SK-MEL-5 (cell line): ENCODE measurements at places on chromosomes 1 and 21.
A peak's percentile ranks its signal among the peaks of the same experiment; 100 is the strongest.

- DNase-seq = no peak
Observed at GRCh38 chr1:10539411-10540043, 64.8 kb downstream of the PEX14 start.

DNA sequence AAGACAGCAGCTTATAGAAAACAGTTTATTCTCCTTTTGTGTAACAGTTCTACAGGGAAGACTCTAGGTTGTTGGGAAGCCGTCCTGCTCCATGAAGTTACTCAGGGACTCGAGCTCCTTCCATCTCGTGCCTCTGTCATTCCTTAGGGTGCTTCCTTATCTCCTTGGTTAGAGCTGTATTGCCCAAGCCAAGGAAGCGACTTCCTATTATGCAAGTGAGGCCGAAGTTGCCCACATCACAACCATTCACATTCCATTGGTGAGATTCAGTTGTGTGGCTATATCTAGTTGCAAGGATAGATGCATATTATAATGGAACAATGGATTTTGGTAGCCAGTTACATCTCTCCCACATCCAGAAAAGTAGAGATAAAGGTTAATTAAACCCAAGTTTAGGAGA is 9.0 kb downstream of the GSTM5 start:
- no peak for DNase-seq

GRCh38 chr1:3480369-3480719 is 25.9 kb downstream of the ARHGEF16 start:
- DNase-seq = no peak

GRCh38 chr1:218266356-218266755 is 18.7 kb upstream of the RRP15 start:
- DNase-seq = no peak

- no peak for DNase-seq
Observed at GRCh38 chr1:21263653-21264225, 26.5 kb downstream of the ECE1 start.

- no peak for DNase-seq
Observed at GRCh38 chr1:186994897-186995296, 166.1 kb downstream of the PLA2G4A start.

- DNase-seq = no peak
Observed at GRCh38 chr1:160204526-160205241, 500 bp upstream of the PEA15 start.

DNA sequence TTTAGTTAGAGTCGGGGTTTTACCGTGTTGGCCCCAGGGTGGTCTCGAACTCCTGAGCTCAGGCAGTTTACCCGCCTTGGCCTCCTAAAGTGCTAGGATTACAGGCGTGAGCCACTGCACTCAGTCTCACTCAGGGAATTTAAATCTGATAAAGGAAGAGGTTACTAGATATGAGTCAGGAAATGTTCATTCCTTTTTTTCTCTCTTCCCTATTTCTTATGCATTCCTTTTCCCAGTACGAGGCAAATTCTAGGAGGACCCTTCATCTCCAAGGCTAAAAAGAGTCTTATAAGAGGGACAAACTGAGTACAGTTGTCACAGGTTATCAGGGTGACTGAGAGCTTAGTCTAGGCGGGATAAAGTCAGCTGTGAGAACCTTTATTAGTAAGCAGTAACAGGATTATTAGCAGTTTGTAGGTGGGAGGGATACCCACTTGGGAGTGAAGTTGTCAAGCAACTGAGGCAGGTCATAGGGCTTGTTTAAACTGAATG is 9.1 kb downstream of the MACF1 start:
- DNase-seq = no peak

DNA sequence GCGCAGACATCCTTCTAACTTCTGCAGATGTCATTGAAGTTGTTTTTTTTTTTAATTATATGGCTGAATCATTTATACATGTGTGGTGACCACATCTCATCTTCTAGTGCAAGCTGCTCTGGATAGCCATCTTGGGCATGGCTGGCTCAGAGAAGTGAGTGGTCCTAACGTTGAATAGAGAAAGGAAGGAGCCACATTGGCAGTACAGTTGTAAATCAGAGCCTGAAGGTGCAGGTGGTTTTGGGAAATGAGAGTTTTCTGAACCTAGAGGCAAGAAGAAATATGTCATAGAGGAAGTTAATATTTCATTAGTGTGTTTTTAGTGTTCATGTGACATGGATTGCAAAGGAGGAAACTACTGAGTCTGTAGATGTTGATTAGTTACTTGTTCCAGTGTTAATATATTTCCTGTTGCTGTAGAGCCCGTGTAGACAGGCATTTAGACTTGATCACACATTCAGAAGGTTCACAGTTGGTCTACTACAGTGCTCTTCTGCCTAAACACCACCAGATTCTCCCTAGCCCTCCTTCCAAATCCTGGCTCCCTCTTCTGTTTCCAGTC is 163.7 kb downstream of the ROR1 start:
- DNase-seq = no peak

DNA sequence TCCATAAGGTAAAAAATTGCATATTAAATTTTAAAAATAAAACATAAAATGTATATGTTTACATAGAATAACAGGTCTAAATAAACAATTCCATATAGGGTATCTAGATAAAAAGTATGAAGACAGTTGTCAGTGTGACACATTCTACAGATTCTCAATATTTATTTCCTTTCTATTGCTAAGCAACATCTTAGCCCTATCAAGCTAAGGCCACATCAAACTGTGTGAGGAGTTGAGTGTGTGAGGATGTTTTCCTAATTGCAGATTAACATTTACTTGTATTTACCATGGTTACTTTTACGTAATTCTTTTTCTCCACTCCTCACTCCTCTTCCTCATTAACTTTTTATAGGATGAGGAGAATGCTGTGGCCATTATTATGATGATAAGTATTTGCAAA is 41.9 kb upstream of the MCOLN3 start:
- no peak for DNase-seq

DNA sequence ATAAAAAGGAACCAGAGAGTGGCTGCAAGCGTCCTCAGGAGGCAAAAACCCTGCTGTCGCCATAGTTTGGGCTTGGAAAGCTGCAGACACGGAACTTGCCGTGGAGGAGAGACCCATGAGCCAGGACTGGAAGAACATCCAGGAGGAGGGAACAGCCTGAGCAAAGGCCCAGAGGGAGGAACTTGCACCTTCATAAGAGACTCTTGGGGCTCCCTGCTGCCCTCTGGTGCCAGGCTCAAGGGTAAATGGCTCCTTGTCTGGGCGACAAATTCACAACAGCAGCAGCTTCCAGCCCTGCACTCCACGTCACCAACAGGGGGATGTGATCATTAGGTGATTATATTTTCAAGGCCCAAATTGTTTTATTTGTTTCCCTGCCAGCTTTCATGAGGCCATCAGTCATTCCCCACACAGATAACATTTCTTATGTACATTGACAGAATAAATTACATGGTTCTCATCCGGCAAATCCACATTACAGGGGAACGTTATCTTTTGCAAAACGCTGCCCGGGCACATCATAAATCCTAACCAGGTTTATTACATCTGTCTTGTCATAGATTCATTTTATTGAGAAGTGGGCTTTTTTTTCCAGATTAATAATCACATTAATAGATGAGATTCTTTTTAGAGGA is 143.0 kb upstream of the GRIK3 start:
- peak; percentile 76 for DNase-seq

DNA sequence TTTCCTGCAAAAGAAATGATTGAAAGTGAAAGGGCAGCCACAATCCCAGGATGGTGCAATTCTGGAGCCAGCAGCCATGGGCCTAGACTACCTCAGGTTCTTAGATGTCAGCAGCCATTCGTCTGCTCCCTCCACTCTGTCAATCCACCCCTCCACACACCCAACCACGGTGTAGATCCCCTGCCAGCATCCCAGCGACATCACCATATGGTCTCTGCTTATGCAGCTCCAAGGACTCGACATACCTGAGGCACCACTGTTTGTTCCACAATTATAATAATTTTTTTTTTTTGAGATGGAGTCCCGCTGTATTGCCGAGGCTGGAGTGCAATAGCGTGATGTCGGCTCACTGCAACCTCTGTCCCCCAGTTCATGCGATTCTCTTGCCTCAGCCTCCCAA is 6.5 kb downstream of the SYNC start:
- DNase-seq = no peak

DNA sequence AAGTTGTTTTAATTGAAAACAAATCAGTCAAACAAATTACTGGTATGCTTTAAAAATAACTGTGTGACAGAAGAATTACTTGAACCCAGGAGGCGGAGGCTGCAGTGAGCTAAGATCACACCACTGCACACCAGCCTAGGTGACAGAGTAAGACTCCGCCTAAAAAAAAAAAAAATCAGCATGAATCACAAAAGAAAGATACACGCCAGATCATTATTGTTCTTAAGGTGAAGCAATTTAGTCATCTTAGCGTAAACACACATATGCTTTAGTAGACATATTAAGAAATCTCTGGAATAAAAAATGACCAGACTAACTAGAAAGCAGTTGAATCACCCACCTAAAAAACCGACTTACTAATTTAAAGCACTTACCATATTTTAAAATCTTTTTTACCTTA is 20.2 kb downstream of the RERE start:
- no peak for DNase-seq

DNA sequence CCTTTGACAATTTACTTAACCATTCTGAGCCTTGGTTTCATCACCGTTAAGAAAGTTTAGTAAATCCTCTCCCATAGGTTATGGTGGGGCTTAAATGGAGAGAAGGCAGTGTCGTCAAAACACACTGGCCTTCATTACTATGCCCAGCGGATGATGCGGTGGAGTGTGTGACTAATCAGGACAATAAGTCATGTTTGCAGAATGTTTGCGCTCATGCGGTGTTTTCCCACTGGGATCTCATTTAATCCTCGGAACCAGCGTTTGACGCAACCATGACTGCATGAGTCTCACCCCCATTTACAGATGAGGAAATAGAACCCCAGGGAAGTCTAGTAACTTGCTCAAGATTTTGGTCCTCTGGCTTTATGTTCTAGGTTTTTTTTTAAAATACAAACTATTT is 17.5 kb downstream of the SLC26A9 start:
- no peak for DNase-seq

GRCh38 chr1:214086945-214087344 is 99.2 kb downstream of the PROX1 start:
- peak; percentile 61 for DNase-seq

DNA sequence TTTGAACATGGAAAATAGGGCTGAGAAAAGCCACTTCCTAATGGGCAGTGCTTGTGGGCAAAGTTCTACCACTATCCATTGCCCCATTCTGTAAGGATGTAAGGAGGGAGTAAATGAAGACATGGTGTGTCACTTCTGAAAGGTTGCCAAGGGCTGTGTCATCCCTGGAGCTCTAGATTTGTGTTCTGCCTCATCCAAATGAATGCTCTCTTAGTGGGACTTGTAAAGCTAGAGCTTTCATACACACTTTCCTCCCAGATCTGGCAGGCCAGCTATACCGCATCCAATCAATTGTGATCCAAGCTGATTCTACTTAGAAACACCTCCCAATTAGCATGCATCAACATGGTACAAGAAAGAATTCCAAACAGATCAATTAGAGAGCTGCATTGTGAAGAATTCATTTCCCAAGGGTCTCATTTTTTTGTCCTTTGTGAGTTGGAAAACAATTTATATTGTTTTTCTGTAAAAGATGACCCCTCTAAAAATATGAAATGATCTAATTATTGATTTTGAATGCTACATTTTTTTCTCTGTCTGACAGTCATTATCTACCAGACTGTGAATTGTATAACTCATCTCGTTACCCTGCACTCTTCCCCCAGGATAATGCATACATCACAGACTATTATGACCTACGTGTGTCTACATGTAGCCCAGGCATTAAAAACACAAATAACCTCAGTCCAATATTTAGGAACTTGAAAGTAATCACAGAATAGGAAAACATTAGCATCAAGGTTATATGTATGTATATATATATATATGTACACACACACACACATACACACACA is 117.1 kb upstream of the DUSP10 start:
- DNase-seq = peak; percentile 9

- peak; percentile 4 for DNase-seq
Observed at GRCh38 chr1:35505911-35506798, 51.0 kb downstream of the KIAA0319L start.

DNA sequence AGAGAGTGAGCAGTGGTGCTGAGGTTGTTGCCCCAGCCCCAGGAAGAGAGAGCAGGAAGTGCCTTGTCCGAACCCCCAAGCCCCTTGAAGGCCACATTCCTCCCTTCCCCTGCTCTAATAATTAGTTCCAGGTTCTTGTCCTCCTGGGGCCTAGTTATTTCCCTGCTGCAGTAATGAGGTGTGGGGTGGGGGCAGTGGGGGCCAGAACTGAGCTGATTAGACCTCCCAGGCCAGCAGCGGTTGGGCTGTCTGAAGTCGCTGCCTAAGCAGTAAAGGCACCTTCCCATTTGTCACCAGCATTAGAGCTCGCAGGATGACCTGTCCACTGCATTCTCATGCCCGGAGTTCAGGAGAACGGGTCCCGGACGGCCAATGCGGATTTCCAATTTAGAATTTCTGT is 186.5 kb upstream of the CSF3R start:
- DNase-seq = no peak

DNA sequence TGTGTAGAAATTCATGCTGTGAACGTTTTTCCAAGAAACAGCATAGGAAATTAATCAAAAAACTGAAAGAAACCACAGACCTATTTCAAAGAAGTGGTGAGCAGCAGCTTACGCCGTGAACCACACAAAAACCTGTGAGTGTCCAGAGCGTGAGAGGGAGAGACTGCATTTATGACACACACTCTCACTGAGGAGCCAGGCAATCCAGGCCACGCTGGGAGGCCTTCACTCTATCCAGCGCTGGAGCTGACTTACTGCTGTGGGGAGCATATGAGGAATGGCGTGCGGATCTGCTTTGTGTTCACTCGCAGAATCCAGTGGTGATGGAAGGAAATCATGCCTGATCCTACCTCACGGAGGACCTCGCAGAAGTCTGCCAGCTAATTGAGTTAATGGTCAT is 12.7 kb downstream of the ADAMTS1 start:
- DNase-seq = no peak

- DNase-seq = no peak
Observed at GRCh38 chr1:201296352-201296751, 13.0 kb downstream of the PKP1 start.

DNA sequence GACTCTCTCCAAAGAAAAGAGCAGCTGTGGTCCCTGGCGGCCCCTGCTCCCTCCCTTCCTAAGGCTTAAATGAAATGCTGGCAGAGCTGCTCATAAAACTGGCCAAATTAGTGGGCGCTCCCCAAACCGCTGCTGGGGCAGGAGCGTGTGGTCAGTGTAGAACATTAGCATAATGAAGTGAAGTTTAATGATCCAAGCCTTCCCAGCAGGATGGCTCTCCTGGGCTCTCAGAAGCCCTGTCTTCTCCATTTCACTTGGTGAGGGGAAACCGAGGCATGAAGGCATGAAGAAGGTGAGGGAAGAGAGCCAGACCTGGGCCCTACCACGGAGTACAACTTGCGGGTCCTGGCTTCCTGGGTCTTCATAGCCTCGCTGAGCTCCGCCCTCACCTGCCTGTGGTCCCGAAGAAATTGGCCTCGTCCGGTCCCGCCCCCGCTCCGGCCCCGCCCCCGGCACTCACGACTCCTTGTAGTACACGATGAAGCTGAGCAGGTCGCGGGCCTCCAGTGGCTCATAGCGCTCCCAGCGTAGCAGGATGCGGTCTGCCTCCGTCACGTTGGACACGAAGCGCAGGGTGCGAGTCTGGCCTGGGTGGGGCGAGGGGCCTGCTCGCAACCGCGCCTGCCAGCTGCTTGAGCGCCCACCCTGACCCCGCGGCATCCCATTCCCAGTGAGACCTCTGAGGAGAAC is 10.3 kb downstream of the INSRR start:
- no peak for DNase-seq

- no peak for DNase-seq
Observed at GRCh38 chr1:163365186-163365585, 43.4 kb downstream of the NUF2 start.
